ENCODE measurements at places on chromosomes 1 and 21.

- DNase-seq: no peak
Measured at GRCh38 chr1:3469849-3470649, 15.6 kb downstream of the ARHGEF16 start.

- peak; percentile 68 for DNase-seq
Measured at GRCh38 chr1:58395355-58395754, 151.2 kb downstream of the OMA1 start.

GRCh38 chr1:245091818-245092637, 62.8 kb upstream of the KIF26B start:
- DNase-seq: peak; percentile 28

DNA sequence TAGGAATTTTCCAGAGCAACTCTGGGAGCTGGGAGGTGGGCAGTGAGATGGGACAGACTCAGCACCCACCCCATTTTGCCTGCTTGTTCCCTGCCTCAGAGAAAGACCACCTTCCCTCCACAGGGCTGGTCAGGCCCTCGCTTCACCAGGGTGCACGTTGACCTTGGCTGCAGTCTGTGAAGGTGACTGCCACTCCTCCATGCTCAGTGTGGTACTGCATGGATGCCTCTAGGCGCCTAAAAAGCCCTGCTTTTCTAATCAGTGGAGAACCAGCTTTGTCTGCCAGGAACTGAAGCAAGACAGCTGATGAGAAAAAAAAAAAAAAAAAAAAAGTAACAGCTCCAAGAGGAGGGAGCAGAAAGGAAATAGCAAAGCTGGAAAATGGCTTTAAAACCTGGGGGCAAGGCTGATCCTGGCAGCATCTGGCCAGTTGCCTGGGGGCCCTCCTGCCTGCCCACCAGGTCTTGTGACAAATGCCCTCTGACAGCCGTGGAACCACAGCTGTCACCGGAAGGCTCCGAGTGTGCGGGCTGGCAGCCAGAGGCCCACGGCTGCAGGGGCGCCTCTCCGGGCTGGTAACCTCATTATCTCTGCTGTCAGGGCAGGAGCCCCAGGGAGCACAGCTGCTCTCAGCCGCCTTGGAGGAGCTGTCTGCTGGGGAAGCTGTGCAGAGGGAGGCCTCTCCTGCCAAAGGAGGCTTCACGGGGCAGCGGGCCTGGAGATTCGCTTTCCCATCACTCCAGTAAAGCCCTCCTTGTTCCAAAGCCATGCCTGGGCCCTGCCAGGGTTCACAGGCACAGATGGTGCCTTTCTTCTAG, 13.7 kb downstream of the KIAA1614 start:
- peak; percentile 56 for DNase-seq

DNA sequence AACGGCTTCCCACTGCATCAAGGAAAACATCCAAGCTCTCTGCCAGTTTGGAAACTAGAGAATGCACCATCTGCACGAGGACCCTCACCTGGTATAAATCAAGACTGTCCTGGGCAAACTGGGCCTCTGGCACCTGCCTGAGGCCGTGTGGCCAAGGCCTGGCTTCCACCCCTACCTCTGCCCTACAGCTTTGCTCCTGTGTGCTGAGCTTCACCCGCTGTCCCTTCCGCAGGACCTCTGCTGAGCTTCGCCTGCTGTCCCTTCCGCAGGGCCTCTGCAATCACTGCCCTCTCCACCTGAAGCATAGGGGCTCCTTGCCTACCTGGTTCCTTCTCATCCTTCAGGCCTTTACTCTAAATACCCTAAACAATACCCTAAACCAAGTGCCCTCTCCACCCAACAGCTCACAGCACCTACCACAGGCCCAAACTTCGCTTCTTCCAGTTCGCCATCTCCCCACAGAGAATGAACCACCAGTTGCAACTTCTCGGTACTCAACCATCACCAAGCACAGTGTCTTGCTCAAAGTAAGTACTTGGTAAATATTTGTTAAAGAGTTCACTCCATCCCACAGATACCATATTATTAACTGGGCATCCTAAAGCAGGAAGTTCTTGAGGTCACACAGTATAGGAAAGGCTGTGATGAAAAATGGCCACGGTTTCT, 18.4 kb downstream of the GNB1 start:
- DNase-seq: no peak

DNA sequence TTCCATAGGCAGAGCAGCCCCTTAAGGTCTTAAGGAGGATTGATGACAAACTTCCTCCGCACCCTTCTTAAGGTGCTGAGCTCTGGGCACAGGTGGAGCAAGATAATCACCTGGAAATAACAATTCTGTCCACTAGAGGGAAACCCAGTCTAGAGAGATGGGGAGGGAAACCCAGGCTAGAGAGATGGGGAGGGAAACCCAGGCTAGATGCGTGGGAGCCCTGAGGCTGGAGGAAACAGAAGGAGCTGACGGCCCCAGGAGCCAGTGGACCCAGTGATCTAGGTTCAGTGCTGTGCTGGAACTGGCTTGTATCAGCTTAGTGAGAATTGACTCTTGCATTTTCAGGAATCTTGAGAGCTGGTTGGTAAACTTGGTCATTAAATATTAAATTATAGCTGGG, 17.8 kb upstream of the MYCL start:
- DNase-seq: peak; percentile 87

- no peak for DNase-seq
Measured at GRCh38 chr1:62429581-62429980, 7.3 kb upstream of the USP1 start.

GRCh38 chr1:72094209-72094608, 188.1 kb downstream of the NEGR1 start:
- DNase-seq: no peak

DNA sequence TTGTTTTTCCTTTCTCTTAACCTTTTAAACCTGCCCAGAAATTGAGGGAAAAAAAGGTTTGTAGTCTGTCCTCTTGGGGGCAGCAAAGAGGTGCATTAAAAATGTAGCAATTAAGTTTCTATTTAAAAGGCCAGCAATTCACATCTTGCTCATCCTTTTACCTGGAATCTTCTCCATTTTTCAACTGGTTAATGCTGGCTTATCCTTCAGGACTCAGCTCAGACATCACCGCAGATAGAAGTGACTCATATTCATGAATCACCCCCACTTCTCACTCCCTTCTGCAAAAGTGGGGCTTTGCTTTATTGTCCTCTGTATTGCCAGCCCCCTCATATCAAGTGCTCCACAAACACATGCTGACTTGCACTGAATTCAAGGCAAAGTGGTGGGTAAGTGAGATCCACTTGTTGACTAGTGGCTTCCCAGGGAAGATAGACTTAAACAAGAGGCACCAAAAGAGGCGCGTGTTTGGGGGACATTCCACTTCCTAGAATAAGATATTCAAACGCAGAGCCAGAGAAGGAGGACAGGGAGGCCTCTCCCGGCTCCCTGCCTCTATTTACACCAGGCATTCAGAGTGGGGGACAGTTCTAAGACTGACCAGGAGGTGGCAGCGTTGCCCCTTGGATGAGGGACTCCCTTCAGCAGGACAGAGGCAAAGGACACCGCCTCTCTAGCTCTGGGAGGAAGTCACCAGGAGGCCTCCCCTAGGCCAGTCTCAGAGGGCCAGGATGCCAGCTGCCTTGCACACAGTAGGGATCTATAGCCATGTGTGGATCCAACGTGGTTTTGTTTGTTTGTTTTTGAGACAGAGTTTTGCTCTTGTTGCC, 23.2 kb upstream of the ZNF648 start:
- peak; percentile 80 for DNase-seq

- DNase-seq: no peak
Measured at GRCh38 chr1:152107031-152107983, 7.9 kb downstream of the TCHH start.

DNA sequence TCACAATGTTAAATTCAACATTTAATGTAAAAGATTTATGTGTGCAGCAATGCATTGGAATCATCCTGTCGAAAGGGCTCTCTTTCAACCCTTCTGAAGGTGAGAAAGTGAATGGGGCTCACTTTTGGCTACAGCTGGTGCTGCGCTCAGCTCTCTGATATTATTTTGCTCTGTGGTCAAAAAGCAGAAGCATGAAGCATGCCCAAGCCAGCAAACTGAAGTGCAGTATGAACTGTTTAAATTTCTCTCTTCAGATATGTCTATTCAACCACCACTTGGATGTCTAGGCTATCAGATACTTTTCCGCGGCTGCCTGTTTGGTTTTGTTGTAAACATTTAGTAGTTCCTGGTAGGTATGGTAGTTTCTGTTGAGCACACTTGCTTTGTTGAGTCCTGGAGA, 216.9 kb upstream of the TMPRSS15 start:
- no peak for DNase-seq

- peak; percentile 51 for DNase-seq
Measured at GRCh38 chr1:178055093-178055492, 38.8 kb upstream of the RASAL2 start.

DNA sequence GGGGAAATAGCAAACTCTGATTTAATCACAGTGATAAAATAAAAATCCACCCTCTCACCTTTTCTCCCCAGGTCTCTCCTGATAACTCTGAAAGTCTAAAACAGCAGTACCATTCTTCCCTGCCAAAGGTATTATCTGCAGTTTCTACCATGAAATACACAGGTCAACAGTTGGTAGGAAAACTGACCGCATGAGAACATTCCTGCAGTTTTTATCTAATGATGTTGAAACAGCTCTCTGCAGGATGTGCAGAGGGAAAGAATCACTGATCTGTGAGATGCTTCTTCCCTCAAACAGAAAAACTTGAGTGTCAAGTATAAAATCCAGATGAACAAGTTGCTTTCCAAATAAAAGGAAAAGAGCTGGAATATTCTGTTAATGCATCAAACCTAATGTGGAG, 39.1 kb downstream of the KCNJ6 start:
- DNase-seq: no peak

DNA sequence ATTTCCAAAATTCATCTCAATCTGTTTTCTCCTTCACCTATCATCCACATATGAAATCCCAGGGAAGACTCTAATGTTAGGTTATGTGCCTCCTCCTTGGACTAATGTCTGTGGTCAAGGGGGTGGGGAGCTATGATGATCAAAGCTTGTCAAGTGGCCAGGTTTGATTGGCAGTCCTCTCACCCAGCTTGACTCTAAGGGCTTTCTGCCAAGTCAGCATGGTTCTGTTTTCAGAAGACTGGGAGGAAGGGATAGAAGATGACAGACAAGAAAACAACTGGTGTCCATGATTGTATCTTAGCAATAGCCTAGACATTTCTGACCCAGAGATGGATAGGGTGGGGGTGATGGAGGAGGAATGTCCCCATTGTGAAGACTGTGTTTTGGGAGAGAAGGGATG, 9.1 kb upstream of the THEM5 start:
- DNase-seq: no peak

- DNase-seq: no peak
Measured at GRCh38 chr1:21342961-21343838, 52.9 kb upstream of the ECE1 start.

GRCh38 chr1:183946320-183946613, 91.3 kb downstream of the COLGALT2 start:
- DNase-seq: no peak

DNA sequence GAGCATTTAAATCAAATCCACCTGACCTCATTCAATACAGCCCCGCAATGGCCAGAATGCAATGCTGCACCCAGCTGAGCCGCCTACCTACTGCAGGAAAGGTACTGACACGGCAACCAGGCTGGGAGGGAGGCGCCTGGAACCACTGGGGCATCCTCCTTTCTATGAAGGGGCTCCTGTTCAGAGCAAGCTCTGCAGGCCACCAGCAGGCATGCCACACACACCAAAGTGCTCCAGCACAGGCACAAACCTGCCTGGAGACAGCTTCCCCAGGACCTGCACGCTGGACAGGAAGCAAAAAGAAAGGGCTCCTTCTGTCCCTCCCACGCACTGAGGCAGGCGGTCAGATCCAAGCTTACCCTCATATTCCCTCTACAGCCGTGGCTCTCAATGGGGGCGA, 21.2 kb downstream of the CTNNBIP1 start:
- no peak for DNase-seq

DNA sequence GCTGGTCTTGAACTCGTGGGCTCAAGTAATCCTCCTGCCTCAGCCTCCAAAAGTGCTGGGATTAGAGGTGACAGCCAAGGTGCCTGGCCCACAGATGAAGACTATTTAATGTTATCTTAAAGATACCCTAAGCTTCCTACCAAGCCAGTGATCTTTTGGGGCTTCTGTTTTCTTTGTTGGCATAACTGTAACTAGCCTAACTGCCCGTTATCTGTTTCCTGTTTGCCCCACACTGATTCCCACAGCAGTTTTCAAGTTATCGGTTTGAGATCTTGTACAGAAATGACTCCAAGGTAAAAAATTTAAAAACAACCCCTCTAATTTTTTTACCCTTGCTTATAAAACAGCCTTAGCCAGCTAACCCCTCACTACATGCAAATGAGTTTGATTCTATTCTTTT, 12.4 kb downstream of the SELL start:
- DNase-seq: peak; percentile 73

GRCh38 chr1:9927259-9927658, 15.9 kb downstream of the LZIC start:
- no peak for DNase-seq

GRCh38 chr1:25468033-25468432, 37.3 kb downstream of the MACO1 start:
- DNase-seq: no peak

DNA sequence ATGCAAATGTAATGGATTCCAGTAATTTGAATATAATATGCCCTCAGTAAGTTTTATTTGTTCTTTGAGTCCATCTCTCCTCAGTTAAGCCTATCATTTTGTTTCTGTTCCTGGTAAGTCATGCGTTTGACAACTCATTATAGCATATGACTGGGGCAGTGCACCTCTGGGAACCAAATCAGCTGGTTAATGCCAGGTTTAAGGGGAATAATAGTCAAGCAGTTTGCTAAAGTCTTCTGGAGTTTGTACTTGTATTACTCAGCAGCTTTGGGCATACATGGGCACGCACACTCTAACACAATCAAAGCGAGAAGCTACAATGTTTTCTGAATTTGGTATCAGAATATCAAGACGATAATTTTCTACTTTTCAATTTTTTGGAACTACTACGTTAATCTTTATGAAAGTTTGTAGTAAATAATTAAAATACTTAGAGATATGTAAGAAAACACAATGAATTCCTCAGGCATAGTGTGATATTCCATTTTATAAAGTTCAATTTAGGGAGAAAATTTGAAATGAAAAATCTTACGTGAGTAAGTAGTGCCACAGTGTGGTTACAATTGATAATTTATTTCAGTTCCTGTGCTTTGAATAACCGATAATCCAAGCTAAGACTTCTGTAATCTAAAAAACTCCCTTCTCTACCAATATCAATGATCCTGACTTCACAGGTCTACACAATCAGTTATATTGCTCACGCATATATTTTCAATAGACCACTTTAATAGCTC, 43.8 kb upstream of the KCTD3 start:
- peak; percentile 45 for DNase-seq

GRCh38 chr1:30599721-30600120, 123.7 kb downstream of the MATN1 start:
- DNase-seq: no peak

- no peak for DNase-seq
Measured at GRCh38 chr1:207606362-207606755, 38.6 kb upstream of the CR1L start.
